Progenitor cell of endocrine pancreas (in vitro differentiated cells): ENCODE measurements at places on chromosomes 12 and 14. TPM values are rescaled to one million over a fixed set of nuclear protein-coding genes. Genes with fewer than 3 reads are reported as not detected.

DHH gene
- total RNA-seq: 0.29 and 0.34 TPM in 2 replicates

BRF1 gene
- total RNA-seq: 49.3 and 49.9 TPM in 2 replicates

GRCh38 chr12:28257411-28257810, 67.2 kb downstream of the CCDC91 start:
- no peak overlapping the region for H3K27ac ChIP-seq
- no peaks in the 10 kb centered on the region for H3K27me3 ChIP-seq
- peaks cover 5% of the 10 kb centered on the region for H3K36me3 ChIP-seq
- no peak for DNase-seq
- peaks cover 7% of the 10 kb centered on the region for H3K4me1 ChIP-seq
- H3K4me3 ChIP-seq: no peak overlapping the region

DNA sequence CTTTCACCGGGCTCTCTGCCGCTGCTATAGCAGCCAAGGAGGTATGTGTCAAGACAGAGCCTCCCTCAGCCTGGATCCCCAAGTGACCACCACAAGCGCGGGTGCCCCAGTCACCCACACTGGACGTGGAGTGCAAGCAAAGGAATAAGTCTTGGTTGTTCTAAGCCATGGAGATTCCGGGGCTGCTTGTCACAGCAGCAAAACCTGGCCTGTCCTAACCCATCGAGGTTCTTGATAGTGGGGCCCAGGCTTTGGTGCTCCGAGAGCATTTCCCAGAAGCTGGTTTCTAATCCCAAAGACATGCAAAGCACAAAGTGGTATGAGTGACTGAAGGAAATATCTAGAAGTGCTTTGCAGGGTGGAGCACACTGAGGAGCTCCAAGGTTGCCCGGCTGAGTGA, 51.3 kb downstream of the SCARB1 start:
- peaks cover 6% of the 10 kb centered on the region for H3K36me3 ChIP-seq
- peaks cover 13% of the 10 kb centered on the region for H3K27me3 ChIP-seq
- no peak overlapping the region for H3K27ac ChIP-seq
- H3K4me3 ChIP-seq: no peak overlapping the region
- H3K4me1 ChIP-seq: peaks cover 6% of the 10 kb centered on the region

DNA sequence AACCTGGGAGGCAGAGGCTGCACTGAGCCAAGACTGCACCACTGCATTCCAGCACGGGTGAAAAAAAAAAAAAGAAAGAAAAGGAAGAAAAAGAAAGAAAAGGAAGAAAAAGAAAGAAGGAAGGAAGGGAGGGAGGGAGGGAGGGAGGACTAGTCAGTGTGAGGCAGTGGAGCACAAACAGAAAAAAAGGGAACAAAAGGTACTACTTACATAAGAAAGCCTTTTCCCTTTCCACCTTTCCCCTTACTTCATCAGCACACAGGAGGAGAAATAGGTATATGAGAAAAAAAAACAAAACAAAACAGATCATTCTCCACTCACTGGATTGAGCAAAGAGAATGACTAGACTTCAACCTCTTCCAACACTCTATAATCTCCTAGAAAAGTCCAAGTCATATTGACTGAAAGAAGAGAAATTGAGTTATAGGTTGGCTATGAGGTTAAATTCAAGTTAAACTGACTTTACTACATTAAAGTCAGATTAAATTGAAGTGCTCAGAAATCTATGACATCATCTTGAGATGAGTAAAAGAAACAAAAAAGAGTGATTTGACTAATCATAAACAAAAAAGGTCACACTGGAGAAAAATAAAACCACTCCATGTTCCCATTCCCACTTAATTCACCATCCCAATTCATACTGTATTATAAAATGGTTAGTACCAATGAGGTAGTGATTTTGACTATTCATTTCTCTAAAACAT, 43.6 kb downstream of the NOVA1 start:
- H3K4me3 ChIP-seq: no peak overlapping the region
- peaks cover 5% of the 10 kb centered on the region for H3K36me3 ChIP-seq
- no peak for DNase-seq
- H3K4me1 ChIP-seq: no peaks in the 10 kb centered on the region
- H3K27me3 ChIP-seq: no peaks in the 10 kb centered on the region
